Cardiac septum (tissue), 1 donor: ENCODE measurements at places on chromosomes 13 and 19.

DNA sequence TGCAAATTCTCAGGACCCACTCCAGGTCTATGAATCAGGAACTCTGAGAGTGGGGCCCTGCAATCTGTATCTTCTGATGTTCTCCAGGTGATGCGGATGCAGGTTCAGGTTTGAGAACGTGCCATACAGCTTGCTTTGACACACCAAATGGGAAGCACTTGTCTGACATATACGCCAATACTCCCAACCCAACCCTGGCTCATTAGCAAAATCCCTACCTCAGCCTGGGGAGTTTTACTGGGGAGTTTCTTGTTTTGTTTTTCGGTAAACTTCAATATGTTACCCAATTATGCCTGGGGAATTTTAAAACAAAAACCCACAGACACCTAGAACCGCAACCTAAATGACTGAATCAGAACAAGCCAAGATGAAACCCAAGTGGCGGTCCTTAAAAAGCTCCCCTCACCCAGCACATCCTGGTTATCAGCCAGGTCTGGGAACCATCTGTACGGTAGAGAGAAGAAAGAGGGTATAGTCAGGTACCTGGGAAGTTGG is 41.2 kb downstream of the ABCC4 start:
- DNase-seq, result no peak

- DNase-seq, result no peak
Measured at GRCh38 chr19:44005973-44006372, 3.2 kb downstream of the ZNF230 start.

GRCh38 chr13:91813253-91813652 is 414.8 kb downstream of the GPC5 start:
- no peak for DNase-seq

DNA sequence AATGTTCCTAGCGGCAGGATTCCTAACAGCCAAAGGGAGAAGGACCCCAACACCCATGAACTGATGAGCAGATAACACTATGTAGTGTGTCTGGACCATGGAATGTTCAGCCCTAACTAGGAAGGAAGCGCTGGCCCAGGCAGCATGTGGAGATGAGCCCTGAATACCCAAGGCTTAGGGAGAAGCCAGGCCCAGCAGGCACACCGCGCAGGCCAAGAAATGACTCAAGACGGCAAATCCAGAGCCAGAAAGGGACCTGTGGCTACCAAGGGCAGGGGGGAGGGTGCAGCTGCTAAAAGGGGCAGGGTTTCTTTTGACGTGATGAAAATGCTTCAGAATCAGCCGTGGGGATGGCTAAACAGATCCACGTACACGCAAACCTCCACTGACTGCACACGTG is 20.7 kb upstream of the TINCR start:
- no peak for DNase-seq

- no peak for DNase-seq
Measured at GRCh38 chr13:19685437-19685836, 52.0 kb downstream of the MPHOSPH8 start.

DNA sequence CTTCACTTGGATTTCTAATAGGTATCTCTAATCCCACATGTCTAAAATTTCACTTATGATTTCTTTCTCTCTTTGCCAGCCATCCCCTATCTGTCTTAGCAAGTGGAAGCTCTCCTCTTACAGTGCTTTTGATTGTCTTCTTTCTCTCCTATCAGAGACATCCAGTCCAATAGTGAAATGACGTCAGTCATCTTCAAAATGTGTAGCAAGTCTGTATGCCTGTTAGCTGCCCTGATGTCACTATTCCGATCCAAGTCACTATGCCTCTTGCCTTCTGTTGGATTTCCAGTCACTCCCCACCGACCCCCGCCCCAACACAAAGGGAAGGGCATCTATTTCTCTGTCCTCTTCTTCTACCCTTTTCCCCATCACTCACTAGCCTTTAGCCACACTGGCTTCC is 96.4 kb downstream of the WASF3 start:
- DNase-seq, result no peak

- DNase-seq, result no peak
Measured at GRCh38 chr19:4393947-4394590, 6.3 kb downstream of the SH3GL1 start.
